ENCODE measurements at places on chromosomes 6 and 20.

- DNase-seq = no peak
Observed at GRCh38 chr6:73340048-73340447, 14.0 kb downstream of the DPPA5 start.

- no peak for DNase-seq
Observed at GRCh38 chr6:84719152-84719551, 45.2 kb downstream of the TBX18 start.

DNA sequence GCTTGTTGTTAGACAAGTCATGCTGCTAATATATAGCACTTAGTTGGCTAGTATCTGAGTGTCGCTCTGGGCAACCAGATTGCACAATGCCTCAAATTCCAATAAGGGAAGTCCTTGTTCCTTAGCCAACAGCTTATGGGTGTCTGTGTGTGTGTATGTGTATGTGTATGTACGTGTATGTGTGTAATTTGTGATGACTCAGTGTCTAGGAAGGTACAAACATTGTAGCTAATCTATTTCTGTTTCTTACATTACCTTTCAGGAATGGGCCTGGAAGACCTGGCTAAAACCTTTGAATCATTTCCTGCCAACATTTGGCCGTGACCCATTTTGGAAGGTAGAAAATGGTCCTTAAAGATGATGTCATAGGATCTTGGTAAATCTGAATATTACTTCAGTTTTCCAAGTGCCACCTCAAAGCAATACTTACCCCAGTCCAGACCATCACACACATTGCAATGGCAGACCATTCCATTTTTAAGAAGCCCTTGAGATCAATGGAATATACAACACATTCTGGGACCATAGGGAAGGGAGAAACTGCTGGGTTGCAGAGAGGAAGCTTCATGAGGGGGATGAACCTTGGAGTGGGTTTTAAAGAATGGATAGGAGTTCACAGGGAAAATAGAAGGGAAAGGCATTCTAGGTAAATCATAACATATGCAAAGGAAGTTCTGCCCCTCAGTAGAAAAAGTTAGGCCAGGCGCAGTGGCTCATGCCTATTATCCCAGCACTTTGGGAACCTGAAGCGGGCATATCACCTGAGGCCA lies 25.1 kb downstream of the NEDD9 start:
- no peak for DNase-seq

DNA sequence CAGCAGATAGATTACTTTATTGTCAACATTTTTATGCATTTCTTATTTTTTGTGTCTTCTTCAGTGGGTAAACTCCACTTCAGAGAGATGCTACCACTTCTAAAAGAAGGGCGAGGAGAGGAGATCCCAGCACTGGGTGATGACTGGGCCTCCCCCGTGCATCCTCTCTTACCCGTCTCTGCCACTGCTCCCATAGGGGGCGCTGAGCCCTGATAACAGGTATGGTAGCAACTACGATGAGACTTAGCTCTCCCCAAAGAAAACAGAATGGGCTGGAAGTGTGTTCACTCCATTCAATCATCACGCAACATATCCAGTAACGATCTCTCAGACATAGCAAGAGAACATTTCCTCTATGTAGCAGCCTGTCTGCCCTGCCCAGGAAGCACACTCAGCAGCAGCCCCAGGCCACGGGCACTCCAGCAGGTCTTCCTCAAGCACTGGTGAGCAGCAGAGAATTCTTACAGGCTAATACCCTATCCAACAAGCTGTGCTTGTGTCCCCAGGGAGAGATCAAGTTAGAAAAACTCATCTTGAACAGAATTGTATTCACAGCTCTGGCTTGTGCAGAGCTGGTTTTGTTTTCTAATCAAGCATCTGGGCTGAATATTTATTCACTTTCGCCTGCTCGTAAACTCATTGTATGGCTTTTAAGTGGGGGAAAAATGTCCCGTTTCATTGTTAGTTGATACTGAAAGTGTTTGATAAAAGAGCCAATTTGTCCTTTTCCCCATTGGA lies 533.1 kb upstream of the CDH4 start:
- no peak for DNase-seq
